ENCODE measurements at places on chromosomes 11 and 22.

GRCh38 chr22:24407884-24408283, 19.5 kb upstream of the ADORA2A start:
- DNase-seq = no peak

DNA sequence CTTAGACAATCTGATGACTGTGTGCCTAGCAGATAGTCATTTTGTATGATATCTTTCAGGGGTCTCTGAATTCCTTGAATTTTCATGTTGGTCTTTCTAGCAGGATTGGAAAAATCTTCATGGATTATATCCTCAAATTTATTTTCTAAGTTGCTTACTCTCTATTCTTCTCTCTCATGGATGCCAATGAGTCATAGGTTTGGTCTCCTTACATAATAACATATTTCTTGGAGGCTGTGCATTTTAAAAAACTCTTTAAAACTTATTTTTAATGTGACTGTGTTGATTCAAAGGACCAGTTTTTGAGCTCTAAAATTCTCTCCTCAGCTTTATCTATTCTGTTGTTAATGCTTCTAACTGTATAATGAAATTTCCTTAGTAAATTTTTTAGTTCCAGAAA, 198.7 kb downstream of the AASDHPPT start:
- no peak for DNase-seq

GRCh38 chr22:47082505-47082904, 320.1 kb downstream of the TBC1D22A start:
- no peak for DNase-seq

DNA sequence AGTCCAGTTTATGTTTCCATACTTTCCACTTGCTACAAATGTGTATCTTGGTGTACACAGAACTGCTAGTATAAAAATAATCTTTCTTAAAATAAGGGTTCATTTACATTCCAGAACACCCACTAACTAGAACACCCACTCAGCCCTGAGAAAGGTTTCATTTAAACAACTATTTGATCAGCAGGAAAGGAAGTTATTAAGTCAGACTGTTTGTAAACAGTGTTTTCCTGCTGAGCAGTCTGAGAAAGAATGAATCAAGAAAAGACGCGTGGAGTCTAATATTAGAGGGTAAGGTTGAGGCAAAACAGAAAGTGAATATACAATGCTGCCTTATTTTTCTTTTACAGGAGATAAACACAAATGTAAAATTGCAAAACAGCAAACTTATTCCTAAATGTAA, 32.7 kb downstream of the NARS2 start:
- DNase-seq = no peak

DNA sequence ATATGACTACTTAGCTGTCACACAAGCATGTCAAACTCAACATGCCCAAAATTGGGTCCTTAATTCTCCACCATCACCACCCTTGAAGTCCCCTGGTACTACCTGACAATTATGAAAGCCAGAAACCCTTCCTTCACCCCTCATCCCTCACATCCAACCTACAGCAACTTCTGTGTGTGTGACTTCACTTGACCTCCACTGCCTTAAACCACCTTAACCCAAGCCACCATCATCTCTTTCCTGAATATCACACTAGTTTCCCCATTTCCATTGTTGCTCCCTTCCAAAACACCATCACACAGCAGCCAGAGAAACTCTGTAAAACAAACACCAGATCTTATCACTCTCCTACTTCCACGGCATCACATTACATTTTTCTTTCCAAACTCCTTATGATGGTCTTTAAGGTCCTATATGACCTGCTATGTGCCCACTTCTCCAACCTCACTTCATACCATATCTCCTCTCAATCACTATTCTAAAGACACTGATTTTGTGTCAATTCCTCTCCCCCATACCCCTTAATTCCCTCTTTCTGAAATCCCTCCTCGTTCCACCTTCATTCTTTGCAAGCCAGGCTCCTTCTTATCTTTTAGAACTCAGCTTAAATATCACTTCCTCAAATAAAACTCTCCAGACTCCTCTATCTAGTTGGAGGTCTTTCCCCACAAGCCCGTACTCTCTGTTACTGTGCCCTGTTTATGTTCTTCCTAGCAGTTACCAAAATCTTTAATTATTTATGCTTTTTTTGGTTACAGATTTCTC, 124.9 kb downstream of the RBFOX2 start:
- DNase-seq = no peak

DNA sequence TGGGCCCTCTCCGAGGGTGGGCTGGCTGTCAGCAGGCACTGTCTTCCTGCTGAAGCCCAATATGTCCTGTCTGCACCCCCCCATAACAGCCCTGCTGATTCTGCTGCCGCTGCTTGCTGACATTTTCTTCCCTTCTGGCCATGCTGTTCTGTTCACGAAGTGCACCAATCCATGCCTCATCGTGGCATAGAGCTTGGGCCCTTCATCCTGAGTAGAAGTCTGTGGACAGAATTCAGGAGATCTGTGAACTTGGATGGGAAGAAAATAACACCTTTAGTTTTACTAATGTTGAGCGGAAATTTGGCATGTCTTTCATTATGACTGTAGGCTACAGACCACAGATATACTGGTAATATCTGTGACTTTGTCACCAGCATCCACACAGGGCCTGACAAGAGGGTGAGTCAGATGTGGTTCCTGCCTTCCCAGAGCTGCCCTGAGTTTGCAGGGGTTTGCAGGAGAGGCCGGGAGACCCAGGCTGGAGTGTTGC, 14.1 kb upstream of the KIAA0930 start:
- no peak for DNase-seq

- DNase-seq = no peak
These were observed 172.0 kb downstream of the KCNA4 start for GRCh38 chr11:29844701-29845379.

DNA sequence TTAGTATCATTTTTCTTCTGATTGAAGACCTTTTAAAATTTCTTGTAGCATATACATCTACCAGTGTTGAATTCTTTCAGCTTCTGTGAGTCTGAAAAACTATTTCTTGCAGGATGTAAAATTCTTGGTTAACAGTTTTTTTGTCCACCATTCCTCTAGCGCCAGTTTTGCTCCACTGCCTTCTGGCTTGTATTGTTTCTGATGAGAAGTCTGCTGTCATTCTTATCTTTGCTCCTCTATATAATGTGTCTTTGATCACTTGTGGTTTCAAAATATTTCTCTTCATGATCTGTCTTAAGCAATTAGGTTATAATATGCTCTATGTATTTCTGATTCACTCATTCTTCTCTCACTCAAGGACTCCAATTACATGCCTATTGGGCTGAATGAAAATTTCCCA, 152.3 kb downstream of the INSC start:
- DNase-seq = no peak

GRCh38 chr11:42201603-42202148, 742.2 kb upstream of the LRRC4C start:
- no peak for DNase-seq

GRCh38 chr22:49532869-49533802, 294.5 kb downstream of the BRD1 start:
- DNase-seq = no peak

DNA sequence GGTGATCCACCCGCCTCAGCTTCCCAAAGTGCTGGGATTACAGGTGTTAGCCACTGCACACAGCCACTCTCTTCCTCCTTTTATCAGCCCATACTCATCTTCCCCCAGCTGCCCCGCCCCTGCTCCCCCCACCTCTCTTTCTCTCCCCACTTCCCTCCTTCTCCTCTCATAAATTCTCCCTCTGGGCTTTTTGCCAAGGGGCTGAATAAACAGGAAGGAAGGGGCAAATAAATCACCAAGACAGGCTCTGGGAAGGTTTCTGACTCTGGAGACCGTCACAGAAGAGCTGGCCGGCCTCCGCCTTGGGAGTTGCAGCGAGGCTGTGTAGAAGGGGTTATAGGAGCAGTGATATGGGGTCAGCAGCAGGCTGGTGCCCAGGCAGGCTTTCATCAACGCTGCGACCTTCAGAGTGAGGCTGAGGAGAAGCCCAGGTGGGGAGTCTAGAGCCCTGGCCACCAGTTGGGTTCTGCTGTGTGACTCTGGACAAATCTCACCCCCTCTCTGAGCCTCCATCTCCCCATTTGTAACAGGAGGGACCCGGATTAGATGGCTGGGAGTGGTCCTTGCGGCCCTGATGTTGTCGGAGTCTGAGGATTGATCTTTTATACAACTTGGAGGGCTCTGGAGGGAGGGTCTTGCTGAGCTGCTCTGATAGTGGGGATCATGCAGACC, 62.6 kb upstream of the RASD2 start:
- DNase-seq = no peak

GRCh38 chr11:60871378-60872061, 4.2 kb downstream of the ZP1 start:
- no peak for DNase-seq

DNA sequence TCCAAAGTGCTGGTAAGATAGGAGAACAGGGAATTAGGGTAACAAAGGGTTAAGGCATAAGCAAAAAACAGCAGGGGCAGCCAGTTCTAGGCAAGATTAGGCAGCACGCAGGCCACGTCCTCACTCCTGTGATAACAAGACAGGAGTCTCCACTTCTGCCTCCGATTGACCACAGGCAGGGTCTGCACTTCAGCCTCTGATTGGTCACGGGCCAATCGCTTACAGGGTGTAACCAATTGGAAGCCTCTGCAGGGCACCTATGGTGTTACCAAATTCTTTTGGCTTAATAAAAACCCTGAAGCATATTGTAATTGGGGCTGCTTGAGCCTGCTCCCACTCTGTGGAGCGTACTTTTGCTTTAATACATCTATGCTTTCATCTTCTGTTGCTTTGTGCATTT, 12.2 kb upstream of the GSTP1 start:
- no peak for DNase-seq

DNA sequence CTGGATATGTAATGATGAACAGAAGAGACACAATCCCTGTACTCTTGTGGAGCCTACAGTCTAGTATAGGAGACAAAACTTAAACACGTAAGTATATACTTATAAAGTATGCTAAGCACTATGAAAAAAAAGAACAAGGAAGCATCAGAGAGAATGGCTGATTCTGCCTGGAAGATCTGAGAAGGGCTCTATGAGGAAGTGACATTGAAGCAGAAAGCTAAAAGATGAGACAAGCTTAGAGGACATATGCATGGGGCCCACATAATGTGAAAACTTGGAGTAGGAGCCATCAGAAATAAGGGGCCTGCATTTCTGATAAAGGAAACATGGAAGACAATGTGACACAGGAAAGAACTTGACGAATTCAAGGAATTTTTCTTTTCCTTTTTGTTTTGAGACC, 16.6 kb downstream of the SAA1 start:
- no peak for DNase-seq

- DNase-seq = no peak
These were observed 28.7 kb downstream of the MIF start for GRCh38 chr22:23922921-23923320.

- peak; percentile 41 for DNase-seq
These were observed 7.4 kb downstream of the NDUFV1 start for GRCh38 chr11:67613960-67614715.

DNA sequence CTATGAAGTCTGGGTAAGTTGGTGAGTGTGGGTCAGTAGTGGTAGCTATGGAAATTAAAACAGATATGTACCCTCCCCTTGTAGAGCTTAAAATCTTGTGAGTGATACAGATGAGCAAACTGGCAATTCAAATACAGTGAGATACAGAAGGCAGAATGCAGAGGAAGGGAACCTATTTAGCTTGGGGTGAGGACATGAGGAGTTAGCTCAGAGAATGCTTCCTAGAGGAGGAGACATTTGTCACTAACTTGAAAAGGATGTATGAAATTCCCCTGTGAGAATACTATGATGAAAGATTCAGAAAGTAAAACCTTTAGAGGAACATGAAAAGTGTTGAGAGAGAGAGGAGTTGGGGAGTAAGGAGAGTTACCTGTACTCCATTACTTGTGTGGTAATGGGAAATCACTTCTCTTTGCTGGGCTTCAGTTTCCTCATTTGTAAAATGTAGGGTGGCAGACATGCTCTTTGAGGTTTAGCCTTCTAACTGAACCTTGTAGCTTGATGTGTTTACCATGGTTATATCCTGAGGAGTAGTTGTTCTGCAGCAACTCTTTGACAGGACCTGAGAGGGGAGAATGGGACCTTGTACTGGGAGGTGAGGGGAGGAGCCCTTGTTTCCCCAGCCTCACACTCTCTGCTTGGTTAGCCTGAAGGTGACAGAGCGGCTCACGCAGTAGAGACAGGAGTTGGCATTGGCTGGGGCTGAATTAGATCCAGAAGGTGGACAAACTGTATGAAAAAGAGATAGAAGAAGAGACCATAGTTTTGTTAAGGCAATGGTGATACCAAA, 17.9 kb downstream of the SWAP70 start:
- no peak for DNase-seq

GRCh38 chr11:1223346-1224110, 662 bp downstream of the MUC5B start:
- no peak for DNase-seq

DNA sequence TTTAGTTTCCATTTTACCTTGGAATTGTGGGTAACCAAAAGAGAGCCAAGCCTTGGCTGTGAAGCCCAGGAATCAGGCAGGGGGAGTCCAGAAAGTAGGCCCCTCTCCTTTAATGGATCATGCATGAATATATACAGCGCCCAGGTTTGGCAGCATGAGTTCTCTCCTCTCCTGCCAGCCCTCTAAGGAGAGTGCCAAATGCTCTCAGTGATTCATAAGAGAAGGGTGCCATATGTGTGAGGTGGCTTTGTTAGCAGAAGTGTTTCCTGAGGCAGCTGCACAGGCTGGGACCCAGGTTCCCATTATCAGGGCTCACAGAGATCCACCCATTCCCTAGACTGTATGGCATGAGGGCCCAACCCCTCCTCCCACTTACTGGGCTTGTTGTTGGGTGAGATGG, 52.3 kb upstream of the SCUBE2 start:
- DNase-seq = no peak

DNA sequence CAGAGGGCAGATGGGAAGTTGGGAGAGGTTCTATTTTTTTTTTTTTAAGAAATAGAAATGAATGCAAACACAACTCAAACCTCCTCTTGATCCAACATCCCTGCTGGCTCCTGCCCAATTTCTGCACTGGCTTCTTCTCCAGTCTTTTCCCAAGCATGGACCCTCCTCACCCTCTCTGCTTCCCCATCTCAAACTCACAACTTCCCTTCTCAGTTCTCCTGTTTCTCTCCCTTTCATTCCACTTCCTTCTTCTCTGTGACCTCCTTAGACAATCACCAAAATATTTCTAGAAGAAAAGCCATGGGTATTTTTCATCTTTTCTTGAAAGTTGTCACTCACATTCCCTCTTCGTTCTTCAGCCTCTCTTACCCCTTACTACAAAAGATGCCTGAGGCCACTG, 85.2 kb upstream of the VPREB1 start:
- no peak for DNase-seq

DNA sequence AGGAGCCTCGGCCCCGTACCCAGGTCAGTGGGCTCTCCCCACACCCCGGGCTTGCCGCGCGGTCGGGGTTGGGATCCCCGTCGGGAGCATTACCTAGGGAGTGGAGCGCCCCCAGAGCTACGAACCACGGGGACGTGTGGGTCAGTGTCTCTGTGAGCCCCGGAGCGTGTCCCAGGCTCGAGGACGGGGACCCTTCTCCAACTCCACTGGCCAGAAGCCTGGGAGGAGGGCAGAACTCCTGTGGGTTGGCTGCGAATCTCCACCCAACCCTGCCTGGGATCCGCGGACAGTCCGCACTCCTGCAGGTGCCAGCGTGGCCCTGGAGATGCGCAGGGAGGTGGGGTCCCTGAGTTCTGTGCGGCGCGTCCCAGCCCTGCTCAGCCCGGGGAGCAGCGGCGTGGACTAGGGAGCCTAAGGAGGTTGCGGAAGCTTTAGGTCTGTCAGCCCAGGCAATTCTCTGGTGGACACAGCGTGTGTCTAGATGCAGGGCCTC, 346 bp downstream of the PPFIBP2 start:
- peak; percentile 21 for DNase-seq

- DNase-seq = peak; percentile 36
These were observed 10.2 kb downstream of the PCNX3 start for GRCh38 chr11:65625628-65626342.

GRCh38 chr11:19808076-19808911, 95.7 kb downstream of the NAV2 start:
- no peak for DNase-seq

All from hypothalamus (tissue), 51 donors.